ENCODE measurements at places on chromosomes 12 and 14. TPM values are rescaled to one million over a fixed set of nuclear protein-coding genes. Genes with fewer than 3 reads are reported as not detected.

GRCh38 chr12:66500841-66501240 lies 178.0 kb downstream of the GRIP1 start:
- H3K4me1 ChIP-seq = no peaks in the 10 kb centered on the region
- no peak overlapping the region for H3K4me3 ChIP-seq
- no peak for DNase-seq
- H3K36me3 ChIP-seq = no peaks in the 10 kb centered on the region
- no peaks in the 10 kb centered on the region for H3K27me3 ChIP-seq

DNA sequence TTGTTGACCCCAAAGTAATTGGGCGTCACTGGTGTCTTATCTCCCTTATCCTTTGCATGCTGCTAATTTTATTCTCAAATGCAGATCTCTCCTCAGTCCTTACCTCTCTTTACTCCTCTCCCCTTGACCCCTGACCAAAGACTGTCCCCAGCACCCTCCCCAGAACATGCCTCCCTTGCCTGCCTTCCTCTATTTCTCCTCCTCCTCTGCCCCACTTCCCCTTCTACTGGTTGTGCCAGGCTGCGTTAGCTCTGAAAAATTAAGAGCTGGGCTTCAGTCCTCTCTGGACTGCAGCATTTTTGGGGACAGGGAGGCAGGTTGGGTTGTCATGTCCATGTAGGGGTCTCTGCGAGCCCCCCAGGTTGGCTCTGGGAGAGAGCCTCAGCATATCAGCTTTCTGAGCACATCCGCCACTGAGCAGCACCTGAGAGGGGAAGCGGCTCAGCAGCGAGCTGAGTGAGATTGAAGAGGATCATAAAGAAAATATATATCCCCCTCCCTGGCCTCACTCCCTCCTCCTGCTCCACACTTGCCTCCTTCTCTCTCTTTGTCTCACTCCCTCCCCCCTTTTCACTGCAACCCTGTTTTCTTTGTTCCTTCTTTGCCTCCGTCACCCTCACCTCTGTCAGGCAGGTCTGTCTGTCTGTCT lies 6.4 kb upstream of the CISTR start:
- peaks cover 7% of the 10 kb centered on the region for H3K4me1 ChIP-seq
- no peaks in the 10 kb centered on the region for H3K36me3 ChIP-seq
- no peak for DNase-seq
- no peak overlapping the region for H3K27ac ChIP-seq
- no peak overlapping the region for H3K4me3 ChIP-seq

DNA sequence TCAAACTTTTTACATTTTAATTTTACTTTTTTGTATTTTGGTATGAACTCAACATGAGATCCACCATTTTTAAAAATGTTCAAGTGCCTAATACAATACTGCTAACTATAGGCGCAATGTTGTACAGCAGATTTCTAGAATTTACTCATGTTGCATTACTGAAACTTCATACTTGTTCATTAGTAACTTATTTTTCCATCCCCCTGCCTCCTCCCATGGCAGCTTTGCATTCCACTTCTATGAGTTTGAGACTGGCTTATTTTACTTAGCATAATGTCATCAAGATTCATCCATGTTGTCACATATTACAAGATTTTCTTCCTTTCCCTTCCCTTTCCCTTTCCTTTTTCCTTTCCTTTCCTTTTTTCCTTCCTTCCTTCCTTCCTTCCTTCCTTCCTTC lies 825.9 kb downstream of the SLC16A7 start:
- DNase-seq = no peak
- H3K36me3 ChIP-seq = no peaks in the 10 kb centered on the region
- no peaks in the 10 kb centered on the region for H3K27me3 ChIP-seq

DNA sequence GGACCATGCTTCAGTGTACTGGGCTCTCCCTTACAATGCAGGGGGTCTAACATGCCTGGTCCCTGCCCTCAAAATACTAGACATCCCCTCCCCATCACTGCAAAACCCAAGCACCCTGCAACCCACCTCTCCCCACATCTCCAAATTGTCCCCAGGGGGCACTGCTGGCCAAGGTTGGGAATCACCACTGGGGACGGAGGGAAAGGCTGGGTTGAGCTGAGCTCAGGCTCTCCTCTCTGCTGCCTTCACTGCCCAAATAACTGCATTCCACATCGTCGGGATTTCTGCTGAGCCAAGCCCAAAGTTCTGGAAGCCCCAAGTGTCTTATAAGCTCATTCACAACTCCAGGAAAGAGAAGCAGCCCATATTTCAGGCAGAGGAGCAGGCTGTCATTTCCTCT lies 69.6 kb downstream of the NT5DC3 start:
- no peaks in the 10 kb centered on the region for H3K4me1 ChIP-seq
- H3K36me3 ChIP-seq = peaks cover 16% of the 10 kb centered on the region
- H3K27ac ChIP-seq = no peak overlapping the region
- H3K27me3 ChIP-seq = no peaks in the 10 kb centered on the region
- H3K4me3 ChIP-seq = no peak overlapping the region

- H3K36me3 ChIP-seq = no peaks in the 10 kb centered on the region
- no peak for DNase-seq
- no peak overlapping the region for H3K27ac ChIP-seq
- H3K4me3 ChIP-seq = no peak overlapping the region
- no peaks in the 10 kb centered on the region for H3K4me1 ChIP-seq
These were observed 362.6 kb upstream of the CLEC14A start for GRCh38 chr14:38618514-38618913.

DNA sequence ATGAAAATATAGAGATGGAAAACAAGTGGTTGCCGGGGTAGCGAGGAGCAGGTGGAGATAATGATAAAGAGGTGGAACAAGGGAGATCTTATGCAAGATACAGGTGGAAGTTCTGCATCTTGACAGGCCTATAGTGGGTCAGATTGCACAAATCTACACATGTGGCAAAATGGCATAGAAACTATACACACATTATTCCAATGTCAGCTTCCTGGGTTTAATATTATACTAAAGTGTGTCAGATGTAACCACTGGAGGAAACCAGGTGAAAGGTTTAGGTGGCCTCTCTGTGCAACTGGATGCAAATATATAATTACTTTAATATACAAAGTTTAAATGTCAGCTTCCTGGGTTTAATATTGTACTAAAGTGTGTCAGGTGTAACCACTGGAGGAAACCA lies 1.1 kb downstream of the SLC38A4 start:
- H3K36me3 ChIP-seq = no peaks in the 10 kb centered on the region
- H3K27ac ChIP-seq = no peak overlapping the region
- H3K4me3 ChIP-seq = no peak overlapping the region
- H3K27me3 ChIP-seq = peaks cover 42% of the 10 kb centered on the region

Gene MIP
- not detected for total RNA-seq

- peaks cover 3% of the 10 kb centered on the region for H3K27me3 ChIP-seq
- no peak overlapping the region for H3K4me3 ChIP-seq
- no peak for DNase-seq
- no peaks in the 10 kb centered on the region for H3K4me1 ChIP-seq
- no peak overlapping the region for H3K27ac ChIP-seq
These were observed 97.9 kb upstream of the DAAM1 start for GRCh38 chr14:59090572-59090971.

DNA sequence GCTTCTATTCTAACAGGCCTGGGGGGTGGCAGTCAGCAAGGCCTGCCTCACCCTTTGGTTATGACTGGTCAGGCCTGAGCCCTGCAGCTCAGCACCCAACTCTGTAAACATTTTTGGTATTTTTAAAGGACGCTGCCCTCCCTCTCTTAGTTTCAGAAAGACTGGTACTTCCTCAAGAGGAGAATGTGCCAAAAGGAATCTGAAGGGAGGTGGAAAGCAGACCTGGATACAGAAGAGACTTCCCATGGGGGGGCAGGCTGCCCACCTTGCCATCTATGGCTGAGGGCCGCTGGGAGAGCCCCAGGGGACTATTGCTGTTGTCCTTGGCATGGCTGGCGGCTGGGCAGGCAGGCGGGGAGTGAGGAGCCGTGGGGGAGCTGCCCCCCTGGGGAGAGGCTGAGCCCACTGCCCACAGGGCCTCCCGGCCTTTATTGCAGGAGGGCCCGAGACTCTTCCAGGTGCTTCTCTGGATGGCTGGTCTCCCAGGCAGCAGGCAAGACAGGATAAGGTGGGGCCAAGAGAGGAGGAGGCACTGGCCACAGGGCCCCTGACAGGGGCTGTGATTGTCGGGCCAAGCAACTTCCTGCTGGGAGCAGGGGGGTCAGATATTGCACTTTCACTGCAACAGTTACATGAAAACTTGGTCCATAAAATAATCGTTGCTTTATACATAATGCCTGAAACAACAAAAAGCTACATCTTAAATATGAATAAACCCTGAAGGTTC lies 3.5 kb downstream of the ARL6IP4 start:
- H3K27ac ChIP-seq = peak overlapping the region; percentile 46
- no peak overlapping the region for H3K4me3 ChIP-seq
- no peak for DNase-seq
- H3K36me3 ChIP-seq = peaks cover 11% of the 10 kb centered on the region
- H3K27me3 ChIP-seq = no peaks in the 10 kb centered on the region

GRCh38 chr12:107586256-107586970 lies 99.2 kb upstream of the PWP1 start:
- no peaks in the 10 kb centered on the region for H3K27me3 ChIP-seq
- DNase-seq = no peak
- no peak overlapping the region for H3K27ac ChIP-seq
- H3K4me1 ChIP-seq = no peaks in the 10 kb centered on the region

DNA sequence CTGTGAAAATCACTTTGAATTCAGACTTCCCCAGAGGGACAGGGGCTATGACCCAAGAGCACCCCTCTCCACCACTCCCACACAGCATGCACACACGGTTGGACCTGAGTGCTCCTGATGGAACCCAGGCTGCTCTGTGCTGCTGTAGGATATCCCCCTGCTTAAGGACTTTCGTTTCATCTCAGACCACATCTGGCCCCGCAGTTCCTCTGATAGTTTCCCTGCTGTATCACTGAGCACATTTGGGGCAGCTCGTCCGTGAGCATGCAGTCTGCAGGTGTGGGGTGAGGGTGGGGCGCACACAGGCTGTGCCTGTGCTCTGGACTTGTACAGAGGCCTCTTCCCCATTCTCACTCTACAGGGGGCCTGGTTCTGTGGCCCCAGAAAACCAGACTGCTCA lies 345.2 kb upstream of the FKBP4 start:
- no peaks in the 10 kb centered on the region for H3K4me1 ChIP-seq
- no peak for DNase-seq
- H3K27me3 ChIP-seq = peaks cover 5% of the 10 kb centered on the region
- H3K27ac ChIP-seq = no peak overlapping the region

- H3K27ac ChIP-seq = no peak overlapping the region
- peak; percentile 32 for DNase-seq
- no peak overlapping the region for H3K4me3 ChIP-seq
- H3K4me1 ChIP-seq = no peaks in the 10 kb centered on the region
- peaks cover 5% of the 10 kb centered on the region for H3K27me3 ChIP-seq
These were observed 728 bp upstream of the STON2 start for GRCh38 chr14:81400852-81401251.

- no peaks in the 10 kb centered on the region for H3K4me1 ChIP-seq
- H3K27ac ChIP-seq = no peak overlapping the region
- H3K36me3 ChIP-seq = peaks cover 12% of the 10 kb centered on the region
- DNase-seq = no peak
- no peaks in the 10 kb centered on the region for H3K27me3 ChIP-seq
These were observed 8.4 kb downstream of the PLBD2 start for GRCh38 chr12:113366827-113367226.

GRCh38 chr14:51744372-51745130 lies 92.8 kb downstream of the FRMD6 start:
- H3K36me3 ChIP-seq = no peaks in the 10 kb centered on the region
- no peaks in the 10 kb centered on the region for H3K4me1 ChIP-seq
- no peak overlapping the region for H3K27ac ChIP-seq
- no peaks in the 10 kb centered on the region for H3K27me3 ChIP-seq
- H3K4me3 ChIP-seq = no peak overlapping the region

Gene KRT77
- not detected for total RNA-seq

Data from activated naive CD4-positive, alpha-beta T cell treated with anti-CD3 and anti-CD28 coated beads for 36 hours (primary cell).